PC-9 (cell line): ENCODE measurements at places on chromosomes 4 and X. TPM values are rescaled to one million over a fixed set of nuclear protein-coding genes. Genes with fewer than 3 reads are reported as not detected.

- DNase-seq: no peak
Observed at GRCh38 chr4:93648258-93648657, 180.3 kb upstream of the ATOH1 start.

ZMYM3 gene
- total RNA-seq: 45.3 and 45.7 TPM in 2 replicates

GRCh38 chr4:10035130-10035529, 13.8 kb upstream of the SLC2A9 start:
- DNase-seq: no peak

GRCh38 chr4:47219586-47219985, 188.2 kb downstream of the GABRB1 start:
- DNase-seq: no peak

DNA sequence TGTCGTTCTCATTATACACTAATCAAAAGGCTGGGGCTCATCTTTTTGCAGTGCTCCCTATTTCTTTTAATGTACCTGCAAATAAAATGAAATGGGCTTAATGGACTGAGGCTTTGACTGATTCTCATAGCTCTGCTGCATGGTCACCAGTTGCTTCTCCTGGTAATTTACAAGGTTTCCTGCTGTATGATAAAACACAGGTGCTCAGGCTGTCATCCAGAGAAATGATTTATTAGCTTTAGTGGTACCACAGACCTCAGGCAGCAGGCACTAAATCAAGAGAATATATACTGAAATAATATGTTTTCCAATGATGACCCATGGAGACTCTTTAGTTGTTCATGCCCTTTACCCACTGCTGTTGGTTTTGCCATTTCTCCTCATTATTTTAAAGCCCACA, 137.7 kb downstream of the C4orf33 start:
- DNase-seq: no peak

DNA sequence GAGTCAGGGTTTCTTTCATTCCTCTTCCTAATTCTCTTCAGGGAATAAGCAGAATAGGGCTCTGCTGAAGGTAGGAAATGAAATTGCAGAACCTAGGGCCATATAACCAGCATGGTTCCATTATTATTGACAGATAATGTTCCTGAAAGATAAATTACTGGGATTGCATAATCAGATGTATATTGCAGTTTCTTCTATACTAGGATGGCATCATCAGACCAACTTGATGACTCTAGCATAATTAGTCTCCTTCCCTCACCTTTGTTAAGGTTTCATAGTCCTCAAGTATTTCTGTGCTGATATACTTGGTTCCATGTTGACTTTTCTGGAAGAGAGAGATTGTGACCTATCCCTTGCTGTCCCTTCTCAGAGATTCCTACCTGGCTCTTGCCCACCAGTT, 492.3 kb upstream of the LCORL start:
- DNase-seq: no peak

DNA sequence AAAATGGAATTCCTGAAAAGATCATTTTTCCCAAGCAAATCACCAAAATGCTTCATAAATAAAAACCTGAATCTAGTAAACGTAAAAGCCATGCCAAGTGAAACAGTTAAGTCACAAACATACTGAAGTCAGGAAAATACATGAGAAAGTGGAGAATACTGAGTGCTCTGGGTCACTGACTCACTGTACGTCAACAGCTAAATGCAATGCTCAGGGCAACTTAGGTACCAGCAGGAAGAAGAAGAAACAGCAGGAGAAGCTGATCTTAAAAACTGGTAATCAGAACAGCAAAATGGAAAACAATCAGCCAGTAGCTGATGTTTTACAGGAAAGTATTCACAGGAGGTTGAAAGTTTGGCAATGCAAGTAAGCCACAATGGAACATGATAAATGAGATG, 252.6 kb upstream of the ETNPPL start:
- DNase-seq: no peak

GRCh38 chr4:182222766-182223165, 20.4 kb upstream of the TENM3 start:
- DNase-seq: no peak

- no peak for DNase-seq
Observed at GRCh38 chrX:53036149-53036548, 12.4 kb upstream of the GPR173 start.

DNA sequence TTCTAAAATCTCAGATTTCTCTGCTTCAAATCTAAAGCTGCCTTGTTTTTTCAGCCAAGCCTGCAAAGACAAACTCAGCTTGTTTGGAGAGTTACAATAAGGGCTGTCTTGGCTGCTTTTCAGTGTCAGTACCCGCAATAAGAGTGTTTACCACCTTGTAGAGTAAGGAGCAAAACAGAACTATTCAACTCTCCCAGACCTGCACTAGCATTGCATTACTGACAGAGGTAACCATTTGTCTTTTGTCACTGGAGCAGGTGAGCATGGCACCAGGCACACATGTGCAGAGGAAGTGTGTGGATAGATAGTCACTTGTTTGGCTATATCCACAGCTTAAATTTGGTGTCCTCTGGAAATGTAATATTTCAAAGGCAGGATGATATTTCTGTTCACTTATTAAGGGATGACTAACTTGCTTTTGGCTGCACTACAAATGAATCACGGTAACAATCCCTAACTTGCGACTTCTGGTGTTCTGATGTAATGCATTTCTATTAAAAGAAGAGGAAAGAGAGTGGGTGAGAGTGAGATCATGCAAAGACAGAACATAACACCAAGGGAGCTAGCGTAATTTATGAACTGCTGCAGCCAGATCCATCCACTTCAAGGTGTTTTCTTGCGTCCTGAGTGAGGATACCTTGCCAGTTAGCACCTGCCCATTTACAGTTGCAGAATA, 38.6 kb downstream of the PTCHD1 start:
- no peak for DNase-seq

DNA sequence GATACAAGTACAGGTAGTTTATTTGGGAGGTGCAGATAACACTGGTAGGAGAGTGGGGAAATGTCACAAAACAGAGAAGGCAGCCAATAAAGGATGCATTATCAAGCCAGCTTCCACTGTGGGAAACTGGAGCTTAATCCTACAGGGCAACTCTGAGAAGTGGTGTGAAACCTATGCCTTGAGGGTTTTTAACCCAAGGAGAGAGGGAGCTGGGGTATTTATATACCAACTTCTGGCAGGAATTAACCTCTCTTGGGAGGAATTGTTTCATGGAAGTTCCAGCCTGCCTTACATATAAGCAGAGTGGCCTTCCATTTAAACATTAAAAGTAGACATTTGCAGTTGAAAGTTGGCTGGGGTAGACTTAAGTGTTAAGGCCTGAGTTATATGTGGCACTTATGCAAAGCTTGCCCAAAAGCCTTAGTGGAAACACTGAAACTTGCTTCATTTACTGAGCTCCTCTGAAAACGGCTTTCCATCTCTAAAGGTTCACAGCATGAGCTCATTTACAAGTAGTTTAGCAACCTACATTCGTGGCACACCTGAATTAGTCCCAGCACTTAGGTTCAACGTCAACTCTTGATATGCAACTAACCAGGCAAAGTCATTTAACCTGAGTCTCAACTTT, 19.2 kb downstream of the MAGEB17 start:
- no peak for DNase-seq

GPR173 gene
- 5.1 and 7.0 TPM in 2 replicates for total RNA-seq

DNA sequence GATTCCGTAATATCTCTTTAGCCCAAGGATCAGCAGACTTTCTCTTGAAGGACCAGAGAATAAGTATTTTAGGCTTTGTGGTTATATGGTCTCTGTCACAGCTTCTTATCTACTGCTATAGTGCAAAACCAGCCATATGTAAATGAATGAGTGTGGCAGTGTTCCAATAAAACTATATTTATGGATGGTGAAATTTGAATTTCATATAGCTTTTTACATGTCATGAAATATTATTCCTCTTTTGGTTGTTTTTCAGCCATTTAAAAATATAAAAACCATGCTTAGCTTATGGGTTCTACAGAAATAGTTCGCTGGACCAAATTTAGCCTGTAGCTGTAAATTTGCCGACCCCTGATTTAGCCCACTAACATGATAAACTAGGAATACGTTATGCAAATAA, 18.0 kb upstream of the MSMO1 start:
- DNase-seq: no peak

GRCh38 chr4:87555773-87556619, 26.8 kb upstream of the SPARCL1 start:
- DNase-seq: peak; percentile 57

GRCh38 chrX:100931218-100931924, 2.7 kb upstream of the XKRX start:
- no peak for DNase-seq

TSPAN7 gene
- total RNA-seq: not detected in 2 replicates

- no peak for DNase-seq
Observed at GRCh38 chrX:18995221-18995620, 11.3 kb upstream of the PHKA2 start.

GRCh38 chr4:54695337-54695736, 37.6 kb downstream of the KIT start:
- no peak for DNase-seq

GPR82 gene
- total RNA-seq: not detected in 2 replicates

- DNase-seq: peak; percentile 10
Observed at GRCh38 chr4:77619408-77619807, 13.8 kb downstream of the CXCL13 start.

DCAF8L2 gene
- 5.6 and 7.7 TPM in 2 replicates for total RNA-seq

DNA sequence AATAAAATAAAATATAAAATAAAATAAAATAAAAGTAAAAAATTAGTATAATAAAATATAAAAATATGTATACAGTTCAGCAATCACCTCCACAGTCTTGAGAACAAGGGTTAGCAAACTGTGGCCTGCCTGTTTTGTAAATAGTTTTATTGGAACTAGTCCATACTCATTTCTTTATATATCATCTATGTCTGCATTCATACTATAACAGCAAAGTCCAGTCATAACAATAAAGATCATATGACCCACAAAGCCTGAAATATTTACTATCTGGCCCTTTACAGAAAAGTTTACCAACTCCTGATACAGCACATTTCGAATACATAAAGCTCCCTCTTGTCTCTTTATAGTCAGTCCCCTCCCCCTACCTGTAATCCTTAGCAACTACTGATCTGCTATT, 111.9 kb downstream of the SLC10A6 start:
- no peak for DNase-seq

DNA sequence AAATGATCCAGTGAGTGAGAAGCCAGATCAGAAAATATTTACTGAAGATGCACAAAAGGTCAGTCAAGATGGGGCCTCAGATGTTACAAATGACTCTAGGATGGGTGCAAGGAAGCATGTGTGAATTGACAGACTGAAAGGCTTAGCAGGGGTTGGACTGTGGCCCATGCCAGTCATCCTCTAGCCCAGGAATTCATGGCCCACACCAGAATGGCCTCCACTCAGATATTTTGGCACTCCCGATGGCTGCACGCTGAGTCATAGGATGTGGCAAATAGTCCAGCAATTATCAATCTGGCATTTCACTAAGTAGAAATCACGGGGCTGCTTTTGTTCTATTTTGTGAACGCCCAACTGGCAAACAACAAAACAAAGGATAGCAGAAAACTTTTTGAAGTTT, 406.5 kb downstream of the IQCM start:
- DNase-seq: no peak

DNA sequence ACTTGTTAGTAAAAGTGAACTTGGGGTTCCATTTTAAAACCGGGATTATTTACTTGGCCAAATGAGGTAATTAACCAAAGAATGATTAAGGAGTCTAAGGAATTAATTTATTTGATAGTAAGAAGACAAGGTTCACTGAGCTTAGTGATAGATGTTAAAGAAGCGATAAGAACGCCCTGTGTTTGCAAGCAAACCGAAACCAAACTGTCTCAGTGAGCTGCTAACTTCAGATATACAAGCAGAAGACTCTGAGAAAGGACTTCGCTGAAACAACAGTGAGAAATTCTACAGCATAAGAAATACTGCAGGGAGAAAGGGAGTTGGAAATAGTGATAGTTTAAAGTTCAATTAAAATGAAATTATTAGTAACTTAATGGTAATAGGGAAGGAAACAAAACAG, 37.6 kb upstream of the SHISA3 start:
- DNase-seq: no peak

- DNase-seq: no peak
Observed at GRCh38 chr4:6472387-6473263, at the start of gene PPP2R2C. Gene PPP2R2C, minus strand, starts transcription at chr4:6472614. Its CDS starts 385 bp downstream, at chr4:6472229.

PDHA2 gene
- total RNA-seq: not detected in 2 replicates

OFD1 gene
- 31.6 and 35.6 TPM in 2 replicates for total RNA-seq

DNA sequence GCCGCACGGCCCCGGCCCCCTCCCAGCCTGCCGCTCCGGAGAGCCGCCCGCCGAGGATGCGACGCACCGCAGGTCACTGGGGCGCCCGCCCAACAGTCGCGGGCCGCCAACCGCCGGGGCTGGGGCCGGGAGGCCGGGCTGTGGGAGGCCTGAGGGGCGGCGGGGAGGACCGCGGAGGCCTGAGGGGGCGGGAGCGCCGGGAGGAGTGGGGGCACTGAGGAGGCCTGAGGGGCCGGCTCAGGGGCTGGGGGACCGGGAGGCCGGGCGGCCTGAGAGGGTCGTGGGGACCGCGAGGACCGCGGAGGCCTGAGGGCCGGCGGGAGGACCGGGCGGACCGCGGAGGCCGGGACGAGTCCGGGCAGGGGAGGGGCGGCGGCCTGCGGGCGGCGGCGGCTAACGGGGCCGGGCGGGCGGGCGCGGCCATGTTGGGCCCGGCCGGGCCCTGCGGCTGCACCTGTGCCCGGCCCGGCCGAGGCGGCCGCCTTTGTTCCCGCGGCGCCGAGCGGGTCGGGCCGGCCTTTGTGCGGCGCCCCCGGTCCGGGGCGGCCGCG, 353 bp downstream of the NSD2 start:
- DNase-seq: no peak

GRCh38 chrX:133653358-133653757, 238.1 kb upstream of the GPC4 start:
- DNase-seq: no peak

DNA sequence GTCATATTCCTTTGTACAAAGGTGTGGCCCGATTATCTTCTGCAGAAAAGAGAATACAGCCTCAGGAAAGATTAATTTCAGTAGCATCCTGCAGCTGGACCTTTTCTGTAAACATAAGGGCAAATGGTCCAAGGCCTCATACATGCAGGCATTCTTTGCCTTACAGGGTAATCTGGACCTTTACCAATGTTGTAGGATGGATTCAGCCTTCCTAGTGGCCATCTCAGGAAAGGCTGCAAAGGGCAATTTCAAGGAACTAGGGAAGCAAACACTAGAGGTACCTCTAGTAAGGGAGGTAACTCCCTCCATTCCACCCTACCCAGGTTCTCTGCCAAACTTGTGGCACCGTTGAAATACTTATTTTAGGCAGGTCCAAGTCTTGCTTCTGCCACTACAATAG, 43.0 kb downstream of the UGT2B28 start:
- no peak for DNase-seq

LRRC66 gene
- total RNA-seq: 0.24 TPM in 1 of 2 replicates, not detected in the other

ARHGAP36 gene
- not detected in 2 replicates for total RNA-seq

USP46 gene
- 13.8 and 17.1 TPM in 2 replicates for total RNA-seq

DNA sequence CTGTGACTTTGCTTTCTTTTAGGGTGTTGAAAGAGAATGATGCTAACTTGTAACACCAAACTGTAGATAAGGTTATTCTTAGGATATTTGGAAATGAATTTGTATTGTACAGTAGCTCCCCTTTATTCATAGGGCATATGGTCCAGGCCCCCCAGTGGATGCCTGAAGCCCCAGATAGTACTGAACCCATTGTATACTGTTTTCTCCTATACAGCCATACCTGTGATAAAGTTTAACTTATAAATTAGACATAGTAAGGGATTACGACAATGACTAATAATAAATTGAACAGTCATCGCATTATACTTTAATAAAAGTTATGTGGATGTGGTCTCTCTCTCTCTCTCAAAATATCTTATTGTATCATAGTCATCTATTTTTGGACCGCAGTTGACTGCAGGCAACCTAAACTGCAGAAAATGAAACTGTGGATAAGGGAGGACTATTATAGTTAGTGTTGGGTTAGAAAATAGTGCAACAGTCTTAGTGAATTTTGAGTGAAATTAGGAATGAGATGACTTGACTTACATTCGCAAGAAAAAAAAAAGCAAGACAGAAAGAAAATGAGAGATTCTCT, 105.1 kb downstream of the CLDN22 start:
- no peak for DNase-seq

TCEANC gene
- 0.96 and 1.2 TPM in 2 replicates for total RNA-seq

NUDT10 gene
- not detected in 2 replicates for total RNA-seq
